Activated CD8-positive, alpha-beta T cell treated with anti-CD3 and anti-CD28 coated beads for 36 hours (primary cell): ENCODE measurements at places on chromosomes 13 and 19.

DNA sequence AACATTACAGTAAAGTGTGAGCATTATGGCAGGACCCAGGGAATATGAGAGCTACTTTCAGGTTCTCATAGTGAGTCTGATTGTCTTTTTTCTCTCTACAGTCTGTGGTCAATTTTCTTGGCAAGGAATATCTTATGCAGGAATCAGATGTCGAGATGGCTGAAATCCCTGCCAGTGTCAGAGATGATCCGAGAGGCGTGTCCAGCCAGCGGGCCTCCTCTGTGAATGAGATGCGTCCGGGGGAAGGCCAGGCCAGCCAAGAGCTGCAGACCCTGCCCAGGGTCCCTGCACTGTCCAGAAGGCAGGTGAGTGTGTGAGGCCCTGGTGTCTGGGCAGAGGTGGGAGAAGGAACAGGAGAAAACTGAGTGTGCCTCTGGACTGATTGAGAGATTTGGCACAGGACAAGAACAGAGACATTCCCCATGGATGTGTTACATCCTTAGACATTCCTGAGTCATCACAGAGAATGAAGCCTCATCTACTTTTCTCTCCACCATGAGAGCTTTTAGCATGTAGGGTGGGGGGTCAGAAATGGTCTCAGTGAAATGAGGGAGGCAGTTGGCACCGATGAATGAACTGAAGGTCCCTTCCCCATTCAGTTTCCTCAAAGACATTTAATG lies 27.3 kb upstream of the EDDM13 start:
- no peaks in the 10 kb centered on the region for H3K36me3 ChIP-seq
- H3K27me3 ChIP-seq = no peaks in the 10 kb centered on the region
- no peaks in the 10 kb centered on the region for H3K4me1 ChIP-seq
- DNase-seq = no peak

- H3K4me3 ChIP-seq = no peak overlapping the region
- H3K27ac ChIP-seq = no peak overlapping the region
- no peak for DNase-seq
- no peaks in the 10 kb centered on the region for H3K27me3 ChIP-seq
- peaks cover 49% of the 10 kb centered on the region for H3K4me1 ChIP-seq
These were observed 140.5 kb downstream of the KLF12 start for GRCh38 chr13:73993661-73994060.

GRCh38 chr13:85108356-85108755 lies 690.9 kb downstream of the SLITRK6 start:
- H3K4me3 ChIP-seq = no peak overlapping the region
- no peaks in the 10 kb centered on the region for H3K36me3 ChIP-seq
- DNase-seq = no peak
- no peak overlapping the region for H3K27ac ChIP-seq

DNA sequence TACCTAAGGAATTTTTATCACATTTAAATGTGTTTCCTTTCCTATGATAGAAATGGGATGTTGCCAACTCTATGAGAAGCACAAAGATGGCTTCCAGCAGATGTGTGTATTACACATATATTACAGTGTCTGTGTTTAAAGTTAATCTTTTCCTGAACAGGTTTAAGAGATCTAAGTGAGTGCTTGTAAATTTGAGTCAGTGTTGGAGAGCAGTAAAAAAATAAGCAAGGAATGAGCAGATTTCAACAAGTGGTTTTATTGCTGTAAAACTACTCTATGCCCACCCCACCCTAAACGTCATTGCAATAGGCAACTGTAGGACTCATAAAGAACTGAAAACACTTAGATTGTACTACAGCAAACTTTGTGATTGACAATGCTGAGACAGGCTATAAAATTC lies 248.7 kb downstream of the KLF5 start:
- peaks cover 2% of the 10 kb centered on the region for H3K4me1 ChIP-seq
- H3K36me3 ChIP-seq = no peaks in the 10 kb centered on the region
- no peak overlapping the region for H3K27ac ChIP-seq

GRCh38 chr13:104021806-104022397 lies 955.7 kb upstream of the SLC10A2 start:
- no peaks in the 10 kb centered on the region for H3K4me1 ChIP-seq
- no peaks in the 10 kb centered on the region for H3K36me3 ChIP-seq
- no peak overlapping the region for H3K4me3 ChIP-seq

- peaks cover 4% of the 10 kb centered on the region for H3K4me1 ChIP-seq
- no peak for DNase-seq
- H3K27ac ChIP-seq = no peak overlapping the region
- no peaks in the 10 kb centered on the region for H3K27me3 ChIP-seq
These were observed 20.9 kb downstream of the KLHL26 start for GRCh38 chr19:18657590-18658365.

- no peak for DNase-seq
- peaks cover 16% of the 10 kb centered on the region for H3K36me3 ChIP-seq
- H3K27me3 ChIP-seq = no peaks in the 10 kb centered on the region
- peak overlapping the region; percentile 87 for H3K4me3 ChIP-seq
- peaks cover 43% of the 10 kb centered on the region for H3K4me1 ChIP-seq
These were observed 1.1 kb downstream of the BSG start for GRCh38 chr19:573519-573825.

- peaks cover 19% of the 10 kb centered on the region for H3K27me3 ChIP-seq
- H3K36me3 ChIP-seq = peaks cover 11% of the 10 kb centered on the region
- DNase-seq = peak; percentile 69
- H3K4me3 ChIP-seq = no peak overlapping the region
- peaks cover 2% of the 10 kb centered on the region for H3K4me1 ChIP-seq
- no peak overlapping the region for H3K27ac ChIP-seq
These were observed 21.4 kb upstream of the ZNF181 start for GRCh38 chr19:34712395-34713261.

GRCh38 chr13:108915634-108916512 lies 286.5 kb downstream of the MYO16 start:
- H3K27me3 ChIP-seq = peaks cover 7% of the 10 kb centered on the region
- no peaks in the 10 kb centered on the region for H3K36me3 ChIP-seq
- DNase-seq = peak; percentile 96
- H3K27ac ChIP-seq = peak overlapping the region; percentile 79
- peaks cover 16% of the 10 kb centered on the region for H3K4me1 ChIP-seq

- H3K36me3 ChIP-seq = peaks cover 3% of the 10 kb centered on the region
- H3K27me3 ChIP-seq = no peaks in the 10 kb centered on the region
- H3K4me3 ChIP-seq = no peak overlapping the region
- no peak for DNase-seq
- peaks cover 16% of the 10 kb centered on the region for H3K4me1 ChIP-seq
These were observed 7.3 kb downstream of the LILRA4 start for GRCh38 chr19:54331626-54332025.

GRCh38 chr19:38841787-38842438 lies 7.9 kb downstream of the HNRNPL start:
- H3K27ac ChIP-seq = peak overlapping the region; percentile 97
- H3K36me3 ChIP-seq = peaks cover 91% of the 10 kb centered on the region
- H3K4me3 ChIP-seq = peak overlapping the region; percentile 64
- H3K4me1 ChIP-seq = peaks cover 78% of the 10 kb centered on the region

DNA sequence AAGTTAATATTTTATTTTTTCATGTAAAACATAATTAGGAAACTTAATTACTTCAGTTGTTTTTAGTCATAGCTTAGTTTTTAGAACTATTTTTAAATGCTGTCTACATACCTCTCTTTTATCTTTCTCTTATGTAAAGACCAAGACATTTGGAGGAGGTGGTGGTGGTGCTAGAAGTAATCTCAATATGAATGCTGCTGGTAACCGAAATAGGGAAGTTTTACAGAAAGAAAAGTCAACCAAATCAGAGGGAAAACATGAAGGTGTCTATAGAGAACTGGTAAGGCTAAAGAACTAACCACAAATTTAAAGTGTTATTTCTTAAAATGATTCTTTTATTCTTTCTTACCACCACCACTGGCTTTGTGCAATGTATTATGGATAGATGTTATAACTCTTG lies 97.3 kb downstream of the TDRD3 start:
- no peak overlapping the region for H3K4me3 ChIP-seq
- DNase-seq = no peak
- H3K4me1 ChIP-seq = no peaks in the 10 kb centered on the region
- H3K27ac ChIP-seq = no peak overlapping the region
- H3K36me3 ChIP-seq = peaks cover 58% of the 10 kb centered on the region

DNA sequence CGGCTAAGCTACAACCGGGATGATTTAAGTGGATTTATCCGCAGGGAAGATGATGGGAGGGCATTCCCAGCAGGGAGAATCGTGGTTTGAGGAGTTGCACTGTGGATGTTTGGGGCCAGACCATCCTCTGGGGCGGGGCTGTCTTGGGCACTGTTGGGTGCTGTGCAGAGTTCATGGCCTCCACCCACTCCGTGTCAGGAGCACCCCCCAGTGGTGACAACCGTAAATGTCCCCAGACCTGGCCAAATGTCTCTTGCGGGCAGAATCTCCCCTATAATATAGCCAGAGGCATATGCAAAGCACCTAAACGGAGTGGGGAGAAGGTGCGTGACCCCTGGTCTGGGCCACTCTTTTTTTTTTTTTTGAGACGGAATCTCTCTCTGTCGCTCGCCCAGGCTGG lies 40.2 kb downstream of the SMIM24 start:
- no peak overlapping the region for H3K27ac ChIP-seq
- peaks cover 9% of the 10 kb centered on the region for H3K4me1 ChIP-seq
- peaks cover 7% of the 10 kb centered on the region for H3K36me3 ChIP-seq
- H3K27me3 ChIP-seq = no peaks in the 10 kb centered on the region
- DNase-seq = peak; percentile 76

GRCh38 chr19:10736189-10736588 lies 18.3 kb downstream of the DNM2 start:
- no peak overlapping the region for H3K4me3 ChIP-seq
- peak overlapping the region; percentile 49 for H3K27ac ChIP-seq
- no peak for DNase-seq
- peaks cover 41% of the 10 kb centered on the region for H3K4me1 ChIP-seq
- H3K27me3 ChIP-seq = no peaks in the 10 kb centered on the region

DNA sequence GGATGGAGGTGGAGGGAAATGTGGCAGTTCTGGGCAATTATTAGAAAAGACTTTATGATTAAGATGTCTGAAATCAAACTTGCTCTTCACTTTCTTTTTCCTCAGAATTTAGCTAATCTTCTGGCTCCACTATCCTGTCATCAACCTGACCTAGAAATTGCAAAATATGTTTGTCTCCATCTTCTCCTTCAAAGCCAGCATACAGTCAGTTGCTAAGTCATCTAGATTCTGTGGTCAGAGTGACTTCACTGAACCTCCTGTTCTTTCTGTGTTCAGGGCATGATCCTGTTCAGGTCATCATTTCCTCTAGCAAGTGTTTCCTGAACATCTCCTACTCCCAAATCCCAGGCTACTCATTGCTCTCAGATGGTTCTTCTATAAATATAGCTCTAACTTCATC lies 10.8 kb upstream of the CCNA1 start:
- no peak overlapping the region for H3K4me3 ChIP-seq
- no peaks in the 10 kb centered on the region for H3K36me3 ChIP-seq
- peaks cover 35% of the 10 kb centered on the region for H3K27me3 ChIP-seq
- peaks cover 11% of the 10 kb centered on the region for H3K4me1 ChIP-seq
- no peak overlapping the region for H3K27ac ChIP-seq

DNA sequence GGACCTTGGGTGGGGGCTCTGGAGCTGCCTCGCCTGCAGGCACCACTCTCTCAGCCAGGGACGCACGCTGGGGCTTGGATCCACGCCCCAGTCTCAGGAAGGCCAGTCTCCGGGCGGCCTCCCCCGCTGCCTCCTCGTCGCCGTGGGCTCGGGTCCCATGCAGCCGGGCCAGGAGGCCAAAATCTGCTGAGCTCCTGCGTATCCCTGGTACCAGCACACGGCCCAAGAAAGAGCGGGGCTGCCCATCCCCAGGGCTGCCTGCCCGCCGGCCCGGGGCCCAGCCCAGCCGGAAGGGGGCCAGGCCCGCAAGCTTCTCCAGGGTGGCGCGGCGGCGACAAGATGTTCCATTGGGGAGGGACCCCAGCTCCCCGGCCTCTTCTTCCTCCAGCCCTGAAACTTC lies 6.7 kb downstream of the EXOC3L2 start:
- H3K4me3 ChIP-seq = no peak overlapping the region
- peaks cover 27% of the 10 kb centered on the region for H3K27me3 ChIP-seq
- no peak for DNase-seq
- no peak overlapping the region for H3K27ac ChIP-seq
- H3K4me1 ChIP-seq = no peaks in the 10 kb centered on the region

DNA sequence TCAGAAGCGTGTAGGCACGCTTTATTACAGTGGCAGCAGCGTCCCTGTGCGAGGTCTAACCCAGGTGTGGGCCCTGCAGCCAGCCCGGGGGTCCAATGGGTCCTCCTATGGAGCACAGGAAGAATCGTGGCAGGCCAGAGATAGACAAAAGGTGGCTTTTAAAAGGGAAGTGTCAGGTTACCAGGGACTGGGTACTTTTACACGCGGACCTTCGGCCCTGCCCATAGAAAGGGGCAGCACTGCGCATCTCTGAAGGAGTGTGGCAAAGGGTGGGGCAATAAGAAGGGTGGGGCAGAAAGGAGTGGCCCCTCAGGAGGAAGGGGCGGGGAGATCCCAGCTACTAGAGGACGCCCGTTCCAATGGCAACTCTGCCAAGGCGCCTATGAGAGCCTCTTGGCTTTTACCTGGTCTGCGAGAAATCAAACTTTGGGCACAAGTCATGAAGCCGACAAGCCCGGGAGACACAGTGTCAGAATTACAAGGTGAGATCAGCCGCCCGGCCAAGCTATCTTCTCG lies 1419.8 kb downstream of the UQCRFS1 start:
- peaks cover 28% of the 10 kb centered on the region for H3K36me3 ChIP-seq
- H3K4me3 ChIP-seq = peak overlapping the region; percentile 95
- peak; percentile 87 for DNase-seq
- H3K4me1 ChIP-seq = peaks cover 27% of the 10 kb centered on the region
- H3K27me3 ChIP-seq = no peaks in the 10 kb centered on the region

DNA sequence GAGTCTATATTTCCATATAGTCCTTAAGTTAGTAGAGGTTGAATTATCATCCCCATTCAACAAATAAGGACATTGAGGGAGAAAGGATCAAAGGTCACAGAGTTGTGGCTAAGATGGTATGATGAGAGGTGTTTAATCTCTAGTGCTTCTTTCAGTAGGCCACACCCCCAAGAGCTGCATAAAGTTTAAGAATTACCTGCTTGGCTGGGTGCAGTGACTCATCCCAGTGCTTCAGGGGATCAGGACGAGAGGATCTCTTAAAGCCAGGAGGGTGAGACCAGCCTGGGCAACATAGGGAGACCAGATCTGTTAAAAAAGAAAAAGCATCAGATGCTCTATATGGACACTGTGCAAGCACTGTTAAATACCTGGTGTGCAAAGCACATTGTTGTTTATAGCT lies 560.0 kb upstream of the KLHL1 start:
- no peak for DNase-seq
- no peaks in the 10 kb centered on the region for H3K36me3 ChIP-seq
- no peak overlapping the region for H3K4me3 ChIP-seq
- H3K27me3 ChIP-seq = no peaks in the 10 kb centered on the region
- H3K4me1 ChIP-seq = no peaks in the 10 kb centered on the region

- H3K4me1 ChIP-seq = peaks cover 12% of the 10 kb centered on the region
- H3K27ac ChIP-seq = no peak overlapping the region
- H3K4me3 ChIP-seq = no peak overlapping the region
- no peak for DNase-seq
- no peaks in the 10 kb centered on the region for H3K27me3 ChIP-seq
- peaks cover 15% of the 10 kb centered on the region for H3K36me3 ChIP-seq
These were observed 22.2 kb upstream of the ERVV-1 start for GRCh38 chr19:52991484-52991883.
